ENCODE measurements at places on chromosomes 4 and X.

DNA sequence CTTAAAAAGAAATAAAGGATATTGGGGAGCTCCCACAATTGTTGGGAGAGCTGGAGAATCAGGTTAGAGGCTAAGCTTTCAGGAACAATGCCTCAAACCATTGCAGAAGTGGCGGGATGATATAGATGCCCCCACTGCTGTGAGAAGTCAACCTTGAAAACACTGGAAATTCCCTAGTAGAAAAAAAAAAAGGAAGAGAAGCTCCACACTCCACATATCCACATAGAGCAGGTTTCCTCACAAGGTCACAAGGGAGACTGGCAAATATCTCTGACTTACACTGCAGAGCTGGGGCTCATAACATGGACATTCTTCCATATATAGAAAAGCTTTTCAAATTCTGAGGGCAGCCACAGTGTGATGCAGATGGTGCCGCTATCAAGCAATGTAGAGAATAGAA, 22.7 kb upstream of the OGT start:
- DNase-seq, result no peak

DNA sequence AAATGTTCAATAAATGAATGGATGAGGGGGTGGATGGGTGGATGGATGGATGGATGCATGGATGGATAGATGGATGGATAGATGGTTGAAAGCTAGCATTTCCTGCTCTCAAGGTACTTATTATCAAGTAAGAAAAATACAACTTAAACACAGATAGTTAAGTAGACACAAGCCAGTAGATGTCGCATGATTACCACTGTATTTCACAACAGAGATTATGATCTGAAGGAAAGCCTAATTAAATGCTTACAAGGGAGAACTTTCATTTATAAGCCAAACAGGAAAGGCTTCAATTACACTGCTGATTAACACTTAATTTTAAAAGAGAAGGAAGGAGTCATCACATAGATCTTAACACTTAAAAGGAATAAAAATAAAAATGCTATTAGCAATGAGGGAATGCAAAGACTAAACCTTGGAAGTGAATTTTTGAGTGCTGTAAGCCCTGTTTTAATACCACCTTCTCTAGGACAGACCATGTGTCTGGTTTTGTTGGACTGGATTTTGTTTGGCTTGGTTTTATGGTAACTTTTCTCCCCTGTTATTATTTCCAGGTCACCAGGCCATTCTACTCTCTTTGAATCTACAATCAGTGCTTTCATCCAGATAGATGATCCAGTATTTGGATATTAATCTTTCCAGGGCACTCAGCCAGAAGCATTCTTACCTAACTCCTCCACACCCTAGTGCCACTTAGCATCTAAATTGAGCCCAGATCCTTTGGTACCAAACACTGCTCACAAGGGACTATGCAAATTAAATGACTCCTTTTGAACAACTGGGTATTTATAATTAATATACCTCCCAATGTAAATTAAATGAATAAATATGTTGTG, 75.5 kb upstream of the SLC39A8 start:
- peak; percentile 40 for DNase-seq

DNA sequence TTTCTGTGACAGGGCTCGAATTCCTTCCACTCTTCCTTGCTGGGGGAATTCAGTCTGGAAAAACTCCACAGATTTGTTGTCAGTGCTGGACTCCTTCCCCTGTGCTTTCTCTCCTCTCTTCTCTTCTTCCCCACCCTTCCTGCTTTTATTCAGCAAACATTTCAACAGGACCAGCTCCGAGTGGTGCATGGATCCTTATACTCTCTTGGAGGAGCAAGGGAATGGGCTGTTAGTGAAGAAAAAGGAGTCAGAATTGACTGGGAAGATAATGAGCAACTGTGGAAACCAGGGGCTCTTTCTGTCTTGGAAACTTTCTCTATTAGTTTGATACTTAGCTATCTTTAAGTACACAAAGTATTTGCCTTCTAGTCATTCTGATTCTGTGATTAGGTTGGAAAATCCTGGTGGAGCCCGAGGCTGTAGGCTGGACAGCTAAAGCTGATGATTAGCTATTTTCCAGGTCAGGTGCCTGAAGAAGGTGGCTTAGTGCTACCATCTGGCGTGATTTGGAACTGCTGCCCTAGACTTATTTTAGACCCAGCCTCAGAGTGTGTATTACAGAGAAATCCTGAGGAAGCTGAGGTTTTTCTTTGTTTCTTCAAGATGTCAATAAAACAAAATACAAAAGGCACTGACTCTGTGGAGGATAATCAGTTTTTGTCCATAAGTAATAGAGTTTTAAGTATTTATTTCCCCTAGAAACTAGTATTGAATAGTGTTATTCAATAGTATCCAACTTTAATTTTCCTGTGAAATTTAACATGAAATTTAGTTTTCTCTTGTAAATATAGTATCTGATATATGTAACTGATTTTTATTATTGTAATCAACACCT, 38.4 kb downstream of the NAP1L5 start:
- DNase-seq, result peak; percentile 66

- no peak for DNase-seq
These were observed 12.5 kb upstream of the STS start for GRCh38 chrX:7134981-7135380.

GRCh38 chrX:361231-362145, 25.2 kb downstream of the PPP2R3B start:
- no peak for DNase-seq

Measured in HFFc6 (cell line).